Osteoblast (primary cell): ENCODE measurements at places on chromosomes 2 and 18. TPM values are rescaled to one million over a fixed set of nuclear protein-coding genes. Genes with fewer than 3 reads are reported as not detected.

The CYP27A1 gene
- total RNA-seq = 21.2 and 25.0 TPM in 2 replicates

The UGT1A4 gene
- total RNA-seq = not detected in 2 replicates

The EIF2AK3 gene
- 24.2 and 25.7 TPM in 2 replicates for total RNA-seq

The TCF7L1 gene
- total RNA-seq = 2.5 and 2.7 TPM in 2 replicates

The PSMA8 gene
- total RNA-seq = not detected in 2 replicates

The ARHGAP25 gene
- under 0.01 and 0.29 TPM in 2 replicates for total RNA-seq

The IL18RAP gene
- total RNA-seq = not detected in 2 replicates

The LHCGR gene
- total RNA-seq = not detected in 2 replicates

The DCDC2C gene
- not detected in 2 replicates for total RNA-seq

The KIF1A gene
- under 0.01 TPM in 1 of 2 replicates, not detected in the other for total RNA-seq

The NT5DC4 gene
- total RNA-seq = not detected in 2 replicates

The DSG1 gene
- not detected in 2 replicates for total RNA-seq

The SCYGR2 gene
- not detected in 2 replicates for total RNA-seq

The WNT6 gene
- total RNA-seq = not detected in 2 replicates

The MRPS5 gene
- 27.1 and 29.2 TPM in 2 replicates for total RNA-seq

The CLK1 gene
- 73.5 and 77.2 TPM in 2 replicates for total RNA-seq

The C18orf32 gene
- total RNA-seq = 16.5 and 16.6 TPM in 2 replicates

The CCL20 gene
- total RNA-seq = 1.1 and 1.2 TPM in 2 replicates

The SGPP2 gene
- not detected in 2 replicates for total RNA-seq

The MARCHF4 gene
- 0.72 and 1.5 TPM in 2 replicates for total RNA-seq

The CPS1 gene
- 21.7 and 24.2 TPM in 2 replicates for total RNA-seq

The SPP2 gene
- total RNA-seq = not detected in 2 replicates

The POTEJ gene
- total RNA-seq = not detected in 2 replicates

The B4GALT6 gene
- 2.2 and 2.9 TPM in 2 replicates for total RNA-seq
